Activated CD4-positive, alpha-beta T cell treated with anti-CD3 and anti-CD28 coated beads for 36 hours (primary cell): ENCODE measurements at places on chromosomes 2 and 18. TPM values are rescaled to one million over a fixed set of nuclear protein-coding genes. Genes with fewer than 3 reads are reported as not detected.

The TET3 gene
- total RNA-seq: 15.0 TPM

The TMEFF2 gene
- total RNA-seq: not detected

DNA sequence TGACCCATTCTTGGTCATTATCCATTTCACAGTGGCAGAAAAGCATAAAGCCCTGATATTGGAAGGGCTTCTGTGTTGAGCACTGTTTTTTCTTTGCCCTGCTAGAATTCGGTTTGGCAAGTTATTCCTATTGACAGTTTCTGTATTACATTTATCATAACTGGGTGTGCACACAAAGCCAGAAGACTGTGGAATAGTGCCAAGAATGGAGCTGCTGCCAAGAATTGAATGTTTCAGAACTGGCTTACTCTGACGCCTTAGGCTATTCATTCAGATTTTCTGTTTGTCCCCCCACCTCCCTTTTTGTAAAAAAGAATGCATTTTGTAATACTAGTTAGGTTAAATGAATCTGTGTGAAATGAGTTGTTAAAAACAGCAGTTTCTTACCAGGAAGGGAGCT is 12.7 kb downstream of the KDM3A start:
- no peak for DNase-seq

- no peak for DNase-seq
Observed at GRCh38 chr2:135740206-135740605, 1.4 kb upstream of the UBXN4 start.

- DNase-seq: no peak
Observed at GRCh38 chr18:32848826-32849225, 76.0 kb upstream of the KLHL14 start.

DNA sequence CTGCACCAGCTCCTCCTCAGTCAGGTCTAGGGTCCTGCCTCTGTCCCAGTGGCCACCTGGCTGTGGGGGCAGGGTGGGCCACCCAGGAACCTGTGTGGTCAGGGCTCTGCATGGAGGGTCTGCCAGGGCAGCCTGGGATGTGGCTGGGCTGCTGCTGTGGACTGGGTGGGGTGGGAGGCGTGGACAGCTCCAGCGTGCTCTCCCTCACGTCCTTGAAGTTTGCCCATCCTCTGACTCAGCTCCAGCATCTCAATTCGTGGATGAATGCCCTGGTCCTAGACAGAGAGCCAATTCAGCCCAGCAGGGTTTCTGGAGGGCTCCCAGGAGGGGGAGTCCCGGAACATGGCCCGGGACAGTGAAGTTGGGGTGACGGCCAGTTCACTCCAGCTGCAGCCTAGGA is 64.3 kb upstream of the EPAS1 start:
- no peak for DNase-seq

GRCh38 chr2:238138331-238139195 is at the start of gene KLHL30:
Gene KLHL30 (plus strand): TSS chr2:238138668. CDS start chr2:238140755, 2,087 bp downstream.
- no peak for DNase-seq

GRCh38 chr2:107303964-107304363 is 418.0 kb upstream of the ST6GAL2 start:
- no peak for DNase-seq

GRCh38 chr2:218631837-218632236 is 24.1 kb downstream of the PLCD4 start:
- DNase-seq: no peak
